ENCODE measurements at places on chromosomes 5 and 9.

- no peak for DNase-seq
Measured at GRCh38 chr5:134141331-134142050, 27.0 kb downstream of the TCF7 start.

GRCh38 chr5:43638546-43638945, 35.6 kb downstream of the NNT start:
- DNase-seq: no peak

DNA sequence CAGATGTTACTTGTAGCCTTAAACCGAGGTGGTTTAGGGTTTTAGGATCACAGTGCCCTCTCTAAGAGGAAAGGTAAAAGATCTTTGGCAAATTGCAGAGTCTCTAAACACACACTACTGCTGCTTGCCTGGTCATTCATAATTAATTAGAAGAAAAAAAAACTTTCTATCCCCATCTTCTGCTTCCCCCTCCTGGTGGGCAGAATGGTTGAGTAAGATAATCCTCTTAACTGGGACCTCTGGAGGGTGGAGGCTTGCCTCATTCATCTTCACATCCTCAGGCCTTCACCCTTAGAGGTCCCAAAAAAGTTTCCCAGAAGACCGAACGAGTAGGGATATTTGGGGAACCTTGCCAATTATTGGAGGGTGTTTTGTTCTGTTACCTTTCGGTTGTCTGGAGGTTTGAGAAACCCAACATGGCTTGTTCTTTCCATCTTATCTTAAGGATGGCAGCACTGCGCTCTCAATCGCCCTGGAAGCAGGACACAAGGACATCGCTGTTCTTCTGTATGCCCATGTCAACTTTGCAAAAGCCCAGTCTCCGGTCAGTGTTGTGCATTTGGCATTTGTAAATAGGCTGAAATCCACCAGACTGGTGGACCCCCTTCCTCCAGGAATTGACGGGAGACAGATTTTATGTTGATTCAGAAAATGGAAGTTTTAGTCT, 97.3 kb upstream of the DMRT1 start:
- no peak for DNase-seq

DNA sequence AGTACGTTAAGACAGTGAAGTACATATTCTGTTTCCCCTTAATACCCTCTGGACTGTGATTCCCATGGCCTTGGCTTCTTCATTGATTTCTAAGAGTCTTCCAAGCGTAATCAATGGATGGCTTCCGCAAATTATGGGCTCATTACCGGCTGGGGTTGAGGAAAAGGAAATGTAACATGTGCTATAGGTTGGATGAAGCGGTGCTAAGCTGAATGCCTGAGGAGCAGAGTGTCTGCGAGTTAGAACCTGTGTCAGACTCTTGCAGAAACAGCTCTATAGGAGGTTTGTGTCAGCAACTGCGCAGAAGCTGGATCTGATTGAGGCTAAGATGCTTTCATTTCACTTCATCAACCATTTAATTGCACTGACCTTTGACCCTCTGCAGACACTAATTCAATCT, 114.3 kb upstream of the CDH18 start:
- no peak for DNase-seq

DNA sequence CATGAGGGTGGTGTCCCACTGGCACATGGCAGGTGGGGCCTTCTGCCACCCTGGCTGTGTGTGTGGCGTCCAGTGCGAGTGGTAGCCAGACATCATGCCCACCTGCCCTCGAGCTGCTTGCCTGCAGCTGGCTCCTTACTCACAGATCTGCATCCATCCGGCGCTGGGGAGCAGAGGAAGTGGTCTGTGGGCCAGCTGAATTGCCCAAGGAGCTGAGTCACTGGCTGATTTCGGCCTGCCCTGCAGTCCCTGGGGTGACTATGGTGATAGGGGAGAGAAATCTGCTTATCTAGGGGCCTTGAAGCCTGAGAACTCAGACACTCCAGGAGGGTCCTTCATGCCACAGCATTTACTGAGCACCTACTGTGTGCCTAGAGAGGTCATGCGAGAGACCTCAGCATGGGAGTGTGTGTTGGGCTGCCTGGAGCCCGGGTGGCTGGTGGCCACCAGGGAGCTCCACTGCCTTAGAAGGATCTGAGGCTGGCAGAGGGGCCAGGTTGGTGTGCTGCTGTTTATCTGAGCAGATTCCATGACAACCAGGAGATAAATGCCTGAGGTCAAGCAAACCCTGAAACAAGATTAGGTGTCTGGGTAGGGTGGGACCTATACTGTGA, 57.1 kb downstream of the SLC22A5 start:
- DNase-seq: peak; percentile 81

- no peak for DNase-seq
Measured at GRCh38 chr5:122112733-122113558, 16.4 kb upstream of the ZNF474 start.

DNA sequence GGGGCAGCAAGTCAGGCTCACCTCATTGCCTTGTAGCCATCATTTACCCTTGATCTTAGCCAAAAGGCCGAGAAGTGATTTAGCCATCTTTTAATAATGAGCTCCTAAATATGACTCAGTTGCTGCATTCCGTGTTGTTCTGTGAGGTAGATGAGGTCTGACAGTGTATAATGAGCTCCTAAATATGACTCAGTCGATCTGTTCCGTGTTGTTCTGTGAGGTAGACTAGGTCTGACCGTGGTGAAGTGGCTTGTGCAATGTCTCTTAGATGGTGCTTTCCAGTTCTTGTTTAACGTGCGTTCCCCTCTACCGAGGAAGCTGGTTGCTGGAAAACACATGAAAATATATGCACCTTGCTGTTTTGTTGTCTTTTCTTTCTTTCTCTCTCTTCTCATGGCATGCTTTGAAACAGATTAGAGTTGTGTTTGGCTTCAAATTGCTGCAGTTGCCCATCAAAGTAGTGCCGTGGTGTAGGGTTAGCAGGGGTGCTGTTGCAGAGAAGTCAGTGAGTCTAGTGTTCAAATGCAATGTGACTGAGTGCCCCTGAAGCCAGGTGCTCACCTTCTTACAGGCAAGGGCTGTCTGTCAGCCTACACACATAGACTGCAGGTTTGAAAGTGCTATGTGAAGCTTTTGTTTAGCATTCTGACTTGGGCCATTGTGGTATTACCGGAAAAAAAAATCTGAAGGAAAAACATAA, 118.6 kb downstream of the KDM4C start:
- DNase-seq: no peak

- DNase-seq: peak; percentile 70
Measured at GRCh38 chr9:110977259-110977709, 61.0 kb downstream of the LPAR1 start.

- no peak for DNase-seq
Measured at GRCh38 chr5:17895288-17896033, 261.2 kb downstream of the TAF11L14 start.

- DNase-seq: no peak
Measured at GRCh38 chr9:69141851-69142250, 32.2 kb upstream of the TJP2 start.

DNA sequence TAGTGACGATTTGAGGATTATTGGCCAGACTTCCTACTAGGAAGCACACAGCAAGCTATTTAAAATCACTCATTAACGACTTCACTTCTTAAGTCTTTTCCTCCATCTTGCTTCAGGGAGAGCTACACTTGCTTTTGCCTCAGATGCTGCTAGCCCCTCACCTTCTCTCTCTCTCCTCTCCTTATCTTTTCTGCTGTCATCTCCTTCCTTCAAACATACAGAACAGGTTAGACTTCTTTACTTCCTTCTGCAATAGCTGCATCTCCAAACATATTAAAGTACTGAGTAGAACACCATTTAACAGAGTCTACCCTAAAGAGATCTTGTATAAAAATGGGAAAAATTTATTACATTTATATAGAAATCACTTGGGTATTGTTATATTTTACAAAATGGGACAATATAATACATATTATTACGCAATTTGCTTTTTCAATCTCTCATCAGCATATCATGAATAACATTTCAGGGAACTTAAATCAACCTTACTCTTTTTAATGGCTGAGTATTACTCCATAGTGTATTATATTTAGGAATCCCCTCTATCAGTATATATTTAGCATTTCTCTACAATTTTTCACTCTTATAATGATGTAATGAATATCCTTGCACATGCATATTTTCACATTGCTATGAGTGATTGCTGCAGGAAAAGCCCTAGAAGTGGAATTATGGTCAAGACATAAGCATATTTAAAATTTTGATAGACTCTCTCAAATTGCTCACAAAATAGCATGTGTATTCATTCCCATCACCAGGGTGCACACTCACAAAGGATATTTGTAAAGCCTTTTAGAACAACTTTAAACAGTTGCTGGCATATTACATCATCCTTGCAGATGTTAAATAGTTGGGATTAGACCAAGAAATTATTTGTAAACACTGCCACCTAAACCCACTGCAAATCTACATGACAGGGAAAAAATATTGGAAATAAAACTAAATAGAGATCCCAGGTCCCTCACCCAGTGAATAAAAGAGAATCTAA, 164.5 kb upstream of the NFIB start:
- no peak for DNase-seq

GRCh38 chr5:72814104-72814503, 2.4 kb upstream of the TNPO1 start:
- no peak for DNase-seq

DNA sequence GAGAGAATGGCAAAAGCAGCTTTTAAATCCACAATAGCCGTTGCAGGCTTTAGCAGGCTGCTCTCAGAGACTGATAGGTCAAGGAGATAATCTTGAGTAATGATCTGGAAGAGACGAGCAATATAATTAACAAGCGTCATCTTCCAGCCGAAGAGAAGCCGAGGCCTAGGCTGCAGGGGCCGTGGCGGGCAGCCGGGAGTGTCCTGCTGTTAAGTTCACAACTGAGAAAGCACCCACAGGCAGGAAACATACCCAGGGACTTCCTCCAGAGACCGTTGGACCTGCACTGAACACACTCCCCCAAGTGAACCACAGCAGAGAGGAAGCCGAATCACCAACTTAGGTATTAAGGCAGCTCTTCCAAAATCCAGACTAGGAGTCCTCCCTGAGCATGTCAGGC, 182.3 kb downstream of the IRX2 start:
- no peak for DNase-seq

- no peak for DNase-seq
Measured at GRCh38 chr5:99076723-99077640, 148.2 kb upstream of the CHD1 start.
